Upper lobe of right lung (tissue), 1 donor: ENCODE measurements at places on chromosomes 12 and 14.

DNA sequence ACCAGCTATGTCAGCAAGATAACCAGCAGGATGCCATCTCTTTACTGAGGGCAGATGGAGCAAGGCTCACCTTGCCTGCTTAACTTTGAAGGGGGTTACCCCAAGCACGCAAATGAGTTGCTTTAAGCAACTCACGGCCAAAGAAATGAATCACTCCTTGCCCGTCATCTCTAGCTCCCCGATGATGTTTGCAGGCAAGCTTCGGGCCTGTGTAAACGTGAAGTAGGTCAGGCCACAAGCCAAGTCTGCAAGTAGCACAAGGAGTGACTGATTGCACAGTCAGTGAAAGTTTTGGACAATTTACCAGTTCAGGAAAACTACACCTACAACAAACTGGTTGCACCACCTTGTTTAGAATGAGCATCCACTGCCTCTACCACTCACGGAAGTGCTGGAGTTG is 699.7 kb upstream of the TBX3 start:
- DNase-seq, result no peak

GRCh38 chr12:27919671-27920235 is 52.8 kb downstream of the PTHLH start:
- no peak for DNase-seq

DNA sequence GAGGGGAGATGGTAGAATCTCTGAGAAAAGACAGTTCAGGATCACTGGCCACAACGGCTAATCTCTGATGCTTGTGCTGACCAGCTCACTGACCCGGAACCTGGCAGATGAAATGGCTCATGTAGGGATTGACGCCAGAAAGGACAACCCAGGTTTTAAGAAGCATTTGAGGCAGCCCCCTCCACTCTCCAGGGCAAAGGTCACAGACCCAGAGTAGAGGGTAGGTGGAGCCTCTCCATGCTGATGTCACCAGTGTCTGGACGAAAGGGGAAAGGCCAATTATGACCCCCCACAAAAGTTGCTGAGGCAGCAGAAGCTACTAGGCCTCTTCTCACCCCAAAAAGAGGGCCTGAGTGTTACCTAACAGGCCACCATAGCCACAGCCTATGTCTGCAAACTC is 1.2 kb downstream of the METTL1 start:
- no peak for DNase-seq

DNA sequence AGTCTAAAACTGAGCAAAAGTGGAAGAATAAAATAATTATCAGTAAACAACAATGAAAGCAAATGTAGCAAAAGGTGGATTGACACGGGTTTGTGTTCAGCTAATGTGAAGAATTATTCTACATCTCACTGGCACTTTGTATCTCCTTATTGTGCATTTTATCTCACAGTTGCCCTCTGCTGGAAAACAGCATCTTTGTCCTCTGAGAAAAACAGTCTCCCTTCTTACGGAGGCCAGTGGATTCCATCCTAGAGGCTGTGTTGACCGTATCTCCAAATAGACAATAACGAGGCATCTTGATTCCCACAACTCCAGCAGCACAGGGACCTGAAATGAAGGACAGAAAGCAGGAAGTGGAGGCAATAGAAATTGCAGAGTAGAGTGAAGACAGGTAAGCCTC is 51.3 kb upstream of the PLBD1 start:
- DNase-seq, result no peak

- no peak for DNase-seq
Observed at GRCh38 chr12:120012067-120012621, 23.1 kb downstream of the BICDL1 start.

GRCh38 chr12:3493859-3494176 is 2.8 kb downstream of the PRMT8 start:
- no peak for DNase-seq

DNA sequence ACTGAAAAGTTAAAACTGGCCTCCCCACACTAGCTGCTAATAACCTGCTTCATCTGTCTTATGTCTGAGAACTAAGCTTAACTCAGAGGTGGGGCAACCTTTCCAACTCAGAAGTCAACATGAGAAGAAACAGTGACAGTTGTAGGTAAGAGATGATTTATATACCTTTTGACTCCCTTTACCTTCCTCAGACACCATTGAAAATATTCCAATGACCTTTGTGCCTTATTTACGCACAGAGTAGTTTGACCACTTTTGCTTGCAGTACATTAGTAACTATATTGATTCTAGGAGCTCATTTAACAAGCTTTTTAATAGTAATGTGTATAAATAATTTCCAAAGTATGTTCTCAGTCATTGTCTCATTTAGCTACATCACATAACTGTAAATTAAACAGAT is 77.6 kb downstream of the ALX1 start:
- no peak for DNase-seq

DNA sequence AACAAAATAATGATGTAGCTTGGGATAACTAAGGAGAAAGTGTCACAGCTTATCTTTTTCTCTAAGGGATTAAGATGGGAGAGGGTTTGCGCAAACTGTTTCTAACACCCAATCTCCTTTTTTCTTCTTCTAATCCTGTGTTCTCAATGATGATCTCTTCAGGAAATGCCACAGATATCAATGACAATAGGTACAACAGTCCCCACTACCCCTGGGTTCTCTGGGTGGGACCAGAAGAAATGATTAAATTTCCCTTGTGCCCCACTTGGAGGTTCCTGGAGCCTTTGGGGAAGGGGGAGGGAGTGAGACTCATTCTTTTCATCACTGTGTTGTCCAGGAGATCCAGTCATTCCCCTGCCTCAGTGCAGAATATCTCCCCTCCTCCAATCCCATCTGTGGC is 8.6 kb upstream of the PIP4K2C start:
- no peak for DNase-seq

- no peak for DNase-seq
Observed at GRCh38 chr14:95328729-95329503, 9.2 kb upstream of the CLMN start.
